ENCODE measurements at places on chromosomes 12 and 14. TPM values are rescaled to one million over a fixed set of nuclear protein-coding genes. Genes with fewer than 3 reads are reported as not detected.

The ANKRD33 gene
- total RNA-seq = 0.81 TPM

The NKX2-1 gene
- total RNA-seq = not detected

The MAP1LC3B2 gene
- total RNA-seq = 1.5 TPM

The SIX1 gene
- total RNA-seq = 0.17 TPM

The PLEKHH1 gene
- total RNA-seq = 35.3 TPM

The FZD10 gene
- 0.55 TPM for total RNA-seq
